Activated gamma-delta T cell treated with anti-CD3 and anti-CD28 coated beads, Interleukin-2, amount 50 U/mL, for 16 hours (primary cell): ENCODE measurements at places on chromosomes 2 and 18.

DNA sequence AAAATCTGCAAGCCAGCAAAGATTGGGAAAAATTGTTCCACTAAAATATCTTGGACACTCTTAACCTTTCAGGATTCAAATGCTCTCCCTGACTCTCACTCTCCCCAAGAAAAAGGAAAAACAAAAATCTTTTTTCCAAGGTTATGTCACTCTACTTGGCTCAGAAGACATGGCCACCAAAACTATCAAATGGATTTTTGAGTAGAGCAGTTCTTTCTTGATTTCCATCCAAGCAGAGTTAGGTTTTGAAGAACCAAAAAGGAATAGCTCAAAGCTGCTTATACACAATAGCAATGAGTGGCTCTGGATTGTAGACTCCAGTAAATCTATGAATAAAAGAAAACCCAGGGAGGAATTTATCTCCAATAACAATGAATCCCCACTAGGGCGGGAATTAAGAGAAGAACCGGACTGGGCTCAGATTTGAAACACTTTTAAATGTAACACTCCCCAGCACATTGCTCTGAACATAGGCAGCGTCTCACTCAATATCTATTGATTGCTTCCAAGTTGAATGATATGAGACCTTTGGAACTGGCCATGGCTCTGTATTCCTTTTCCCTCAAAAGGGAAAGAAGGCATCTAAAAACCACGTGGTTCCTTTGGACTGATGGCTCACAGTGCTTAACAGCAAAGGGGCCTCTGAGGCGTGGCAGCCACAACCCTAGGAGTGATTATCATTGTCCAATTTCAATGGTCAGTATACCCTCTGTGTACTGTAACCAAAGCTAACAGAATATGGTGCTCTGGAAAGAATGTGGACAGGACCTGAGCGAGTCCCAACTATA lies 68.3 kb downstream of the SPRED2 start:
- DNase-seq: no peak

DNA sequence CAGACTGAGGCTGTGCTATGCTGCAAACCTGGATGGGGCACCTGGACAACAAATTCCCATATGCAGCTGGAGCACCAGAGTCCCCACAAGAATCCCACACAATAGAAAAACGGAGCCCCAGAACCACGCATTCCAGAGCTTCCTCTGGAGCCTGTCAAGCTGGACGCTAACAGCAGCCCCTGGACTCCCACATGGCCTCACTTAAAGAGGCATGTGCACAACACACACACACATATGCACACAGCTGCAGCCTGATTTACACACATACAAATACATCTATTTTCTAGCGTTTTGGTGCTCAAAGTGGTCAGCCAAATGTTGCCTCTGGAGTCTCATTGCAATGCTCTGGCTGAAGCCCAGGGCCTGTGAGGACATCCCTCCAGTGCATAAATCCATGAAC lies 632.7 kb upstream of the ID2 start:
- no peak for DNase-seq

GRCh38 chr2:240584486-240585031 lies 2.0 kb upstream of the CAPN10 start:
- DNase-seq: no peak

- no peak for DNase-seq
Measured at GRCh38 chr2:231627384-231628120, 34.9 kb downstream of the TEX44 start.

DNA sequence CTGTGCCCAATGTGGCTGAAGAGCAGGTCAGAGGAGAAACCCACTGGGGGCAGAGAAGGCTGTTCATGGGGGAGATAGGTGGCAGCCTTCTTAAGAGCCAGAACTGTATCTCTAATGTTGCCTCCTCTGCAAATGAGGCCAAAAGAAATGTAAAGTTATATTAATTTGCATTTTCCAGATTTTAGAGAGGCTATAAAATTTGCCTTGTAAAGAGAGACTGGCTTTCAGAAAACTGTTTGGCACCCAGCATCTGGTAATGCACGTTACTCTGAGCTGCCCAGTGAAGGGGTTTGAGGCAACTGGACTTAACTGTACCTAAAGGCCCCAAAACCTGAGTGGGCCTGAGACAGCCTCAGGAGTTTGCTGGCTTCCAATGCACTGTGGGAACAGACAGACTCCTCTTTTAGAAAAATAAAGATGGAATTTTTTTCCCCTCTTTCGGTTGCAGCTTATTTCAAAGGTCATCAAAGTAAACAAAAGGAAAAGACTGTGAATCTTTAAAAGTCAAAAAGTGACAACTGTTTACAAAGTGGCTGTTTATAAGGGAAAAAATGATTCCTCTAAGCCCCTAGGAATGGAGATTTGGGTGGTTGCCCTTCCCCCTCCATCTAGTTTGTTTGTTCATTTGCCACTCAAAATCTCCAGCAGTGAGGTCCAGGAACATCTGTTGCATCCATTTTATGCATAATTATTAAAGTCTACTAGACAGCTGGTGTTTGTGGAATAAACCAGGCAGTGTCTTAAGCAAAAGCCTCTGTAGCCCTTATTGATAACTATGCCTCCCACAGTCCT lies 132.2 kb upstream of the ZFP36L2 start:
- no peak for DNase-seq
